ENCODE measurements at places on chromosomes 4 and X. TPM values are rescaled to one million over a fixed set of nuclear protein-coding genes. Genes with fewer than 3 reads are reported as not detected.

DNA sequence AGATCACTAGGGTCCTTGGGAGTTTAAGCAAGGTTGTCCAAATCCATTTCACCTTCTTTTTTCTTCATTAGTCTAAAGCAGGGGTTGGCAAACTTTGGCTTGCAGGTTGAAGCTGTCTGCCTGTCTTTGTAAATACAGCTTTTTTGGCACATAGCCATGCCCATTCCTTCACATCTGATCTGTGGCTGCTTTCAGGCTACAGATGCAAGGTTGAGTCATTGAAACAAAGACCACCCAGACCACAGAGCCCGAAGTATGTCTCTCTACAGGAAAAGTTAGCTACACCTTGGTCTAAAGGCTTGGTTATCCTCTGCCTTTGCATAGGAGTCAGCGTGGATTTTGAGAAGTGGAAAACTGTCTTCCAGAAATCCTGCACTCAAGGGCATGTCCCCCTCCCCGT, 238.1 kb upstream of the STS start:
- no peak for DNase-seq

DNA sequence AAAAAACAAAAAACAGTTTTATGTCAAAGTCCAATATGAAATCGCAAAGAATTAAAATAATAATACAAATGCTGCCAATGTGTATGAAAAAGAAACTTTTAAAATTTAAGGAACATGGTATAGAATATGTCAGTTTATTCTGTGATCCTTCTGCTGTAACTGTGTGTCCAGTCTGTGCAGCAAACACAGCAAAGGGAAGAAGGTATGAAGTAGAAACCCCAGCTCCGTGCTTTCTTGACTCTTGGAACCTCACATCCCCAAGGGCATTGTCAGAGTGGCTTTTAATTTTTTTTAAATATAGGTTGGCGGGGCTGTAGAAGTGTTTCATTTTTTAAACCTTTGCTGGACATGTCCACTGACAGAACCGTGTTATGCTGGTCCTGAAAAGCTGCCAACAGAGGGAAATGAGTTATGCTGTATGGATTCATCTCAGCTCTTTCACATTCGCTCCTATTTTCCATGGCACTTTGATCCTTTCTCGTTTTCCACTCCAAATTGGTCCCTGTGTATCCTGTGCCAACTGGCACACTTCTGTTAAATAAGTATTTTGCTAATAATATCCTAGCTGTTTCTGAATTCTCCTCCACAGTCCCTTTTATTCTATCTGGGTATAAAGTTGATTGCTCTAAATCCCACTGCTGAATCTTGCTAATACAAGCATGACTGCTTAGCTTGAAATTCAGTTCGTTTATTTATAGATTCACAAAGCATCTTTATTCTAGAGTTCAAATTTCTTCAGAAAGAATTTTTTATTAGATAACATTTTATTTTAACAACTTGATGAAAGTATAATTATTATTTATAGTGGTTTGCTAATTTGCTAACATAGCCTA, 127.0 kb upstream of the DDIT4L start:
- no peak for DNase-seq

- DNase-seq, result no peak
These were observed 25.2 kb upstream of the G3BP2 start for GRCh38 chr4:75698162-75698962.

GRCh38 chr4:62709618-62710252, 1509.6 kb downstream of the ADGRL3 start:
- DNase-seq, result peak; percentile 25

GRCh38 chr4:113026556-113026955, 22.9 kb upstream of the ANK2 start:
- no peak for DNase-seq

GRCh38 chr4:107018344-107018735, 17.8 kb downstream of the DKK2 start:
- DNase-seq, result no peak

GRCh38 chr4:184392316-184392715, 82.0 kb downstream of the IRF2 start:
- DNase-seq, result no peak

GRCh38 chrX:13290891-13291614, 28.8 kb downstream of the ATXN3L start:
- no peak for DNase-seq

- no peak for DNase-seq
These were observed 329.1 kb downstream of the FBXW7 start for GRCh38 chr4:152206646-152207377.

DNA sequence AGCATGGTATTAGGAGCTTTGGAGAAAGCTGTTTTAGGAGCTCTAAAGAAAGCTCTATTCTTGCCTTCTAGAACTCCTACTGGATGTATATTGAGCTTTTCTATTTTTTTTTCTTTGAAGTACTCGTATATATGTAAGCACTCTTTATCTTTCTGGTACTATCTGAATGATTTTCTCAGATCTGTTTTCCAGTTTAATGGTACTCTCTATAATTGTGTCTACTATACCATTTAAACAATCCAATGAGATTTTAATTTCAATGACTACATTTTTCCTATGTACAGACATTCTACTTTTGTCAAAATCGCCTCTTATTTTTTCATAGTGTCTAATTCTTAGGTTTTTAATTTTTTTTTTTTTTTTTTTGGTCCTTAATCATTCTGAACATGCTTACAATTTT, 328.1 kb downstream of the DCTD start:
- DNase-seq, result no peak

GRCh38 chr4:139550724-139551429, 5.1 kb downstream of the SETD7 start:
- no peak for DNase-seq

GRCh38 chr4:139455126-139455538, 1.2 kb downstream of the RAB33B start:
- no peak for DNase-seq

DNA sequence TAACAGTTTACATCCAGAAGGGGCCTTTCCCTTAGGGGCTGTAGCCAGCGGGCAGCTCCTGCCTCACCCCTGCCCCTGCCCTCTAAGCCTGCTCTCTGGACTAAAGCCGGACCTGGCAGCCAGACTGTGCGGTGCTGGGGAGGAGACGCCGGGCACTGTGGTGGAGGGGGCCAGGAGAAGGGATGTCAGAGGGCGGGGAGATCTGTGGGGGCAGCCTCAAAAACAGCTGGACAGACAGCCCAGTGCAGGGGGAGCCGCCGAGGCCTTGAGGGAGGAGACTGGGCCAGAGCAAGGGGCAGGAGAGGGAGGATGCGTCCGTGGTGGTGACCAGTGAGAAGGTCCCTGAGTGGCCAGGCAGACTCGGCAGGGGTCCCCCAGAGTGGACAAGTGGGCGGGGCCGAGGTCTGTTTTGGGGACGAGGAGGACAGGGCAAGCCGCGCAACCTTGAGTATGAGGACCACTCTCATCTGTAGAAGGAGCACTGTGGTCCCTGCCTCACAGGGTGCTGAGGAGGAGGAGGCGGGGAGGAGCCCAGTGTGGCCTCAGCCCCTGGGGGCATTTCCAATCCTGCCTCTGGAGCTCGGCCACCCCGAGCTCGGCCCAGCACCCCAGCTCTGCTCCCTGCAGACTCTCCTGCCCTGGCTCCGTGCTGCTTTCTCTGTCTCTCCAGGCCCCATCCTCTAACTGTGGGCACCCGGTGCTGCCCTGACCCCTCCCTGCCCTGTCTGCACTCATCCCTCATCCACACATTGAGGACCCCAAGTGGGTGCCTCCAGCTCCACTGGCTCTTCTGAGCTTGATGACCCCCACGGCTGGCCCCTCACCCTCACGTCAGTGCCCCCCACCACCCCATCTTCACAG, 59.2 kb upstream of the NKX1-1 start:
- DNase-seq, result no peak

DNA sequence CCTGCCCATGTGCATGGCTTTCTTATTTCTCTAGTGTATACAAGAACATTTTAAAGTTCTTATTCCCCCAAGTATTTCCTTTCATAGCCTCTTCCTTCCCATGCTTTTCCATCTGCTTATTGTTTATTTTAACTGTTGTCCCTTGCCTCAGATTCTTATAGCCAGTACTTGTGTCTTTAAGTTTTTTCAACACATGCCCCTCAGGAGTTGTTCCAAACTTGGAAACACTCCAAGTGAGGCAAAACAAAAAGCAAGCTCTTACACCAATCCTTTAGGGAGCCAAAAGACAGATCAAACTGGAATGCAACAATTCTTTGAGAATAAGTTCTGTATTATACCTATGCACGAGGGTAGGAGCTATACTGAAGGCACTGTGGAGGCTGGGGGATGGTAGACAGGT, 222.0 kb upstream of the STK26 start:
- DNase-seq, result no peak

DNA sequence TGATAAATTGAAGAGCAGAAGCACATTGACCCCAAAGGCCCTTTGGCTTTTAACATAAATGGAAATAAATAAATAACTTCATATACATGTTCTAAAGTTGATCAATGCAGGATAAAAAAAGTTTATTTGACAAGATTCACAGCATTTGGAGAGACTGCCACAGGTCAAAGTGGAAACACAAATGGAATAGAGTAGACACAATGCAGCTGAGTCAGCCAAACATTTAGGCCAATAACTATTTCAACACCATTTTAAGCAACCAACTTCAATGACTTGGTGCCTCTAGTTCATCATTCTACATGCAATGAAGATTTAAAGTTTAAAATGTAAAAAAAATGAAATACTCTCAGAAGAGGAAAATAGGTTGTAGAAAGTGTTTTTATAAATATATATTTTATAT, 365.2 kb downstream of the FAT4 start:
- no peak for DNase-seq

- no peak for DNase-seq
These were observed 725.0 kb downstream of the CCSER1 start for GRCh38 chr4:90852237-90852636.

Gene PWWP3B
- polyA plus RNA-seq, result 3.0 TPM

Gene SRPK3
- 0.81 TPM for polyA plus RNA-seq

Gene GLRA2
- polyA plus RNA-seq, result 0.32 TPM

Gene BEND2
- 0.07 TPM for polyA plus RNA-seq

Gene KLHL13
- 86.9 TPM for polyA plus RNA-seq

Data from renal cortex interstitium (tissue), 15 donors.